ENCODE measurements at places on chromosomes 5 and 9. TPM values are rescaled to one million over a fixed set of nuclear protein-coding genes. Genes with fewer than 3 reads are reported as not detected.
A peak's percentile ranks its signal among the peaks of the same experiment; 100 is the strongest.

The SGCD gene
- polyA plus RNA-seq, result 5.8 TPM

The PKD2L2 gene
- polyA plus RNA-seq, result not detected

The WDR31 gene
- polyA plus RNA-seq, result 0.19 TPM

The DOLK gene
- 23.2 TPM for polyA plus RNA-seq

The IER5L gene
- 13.4 TPM for polyA plus RNA-seq

DNA sequence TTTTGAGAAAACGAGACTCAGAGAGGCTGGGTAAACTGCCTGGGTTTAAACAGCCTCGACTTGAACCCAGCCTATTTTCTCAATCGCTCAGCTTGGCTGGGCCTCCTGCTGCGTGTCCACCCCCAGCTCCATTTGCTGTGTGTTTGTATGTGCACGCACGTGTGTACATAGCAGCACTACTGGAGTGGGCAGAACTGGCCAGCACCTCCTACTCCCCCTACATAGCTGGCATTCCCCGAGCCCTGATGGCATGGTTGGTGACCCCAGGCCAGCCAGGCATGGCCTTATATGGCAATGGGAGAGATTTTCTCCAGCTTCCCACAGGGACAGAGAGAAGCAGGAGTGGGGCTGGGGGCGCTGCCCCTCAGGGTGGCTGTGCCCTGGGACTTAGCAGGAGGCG, 4.1 kb downstream of the AIF1L start:
- H3K4me1 ChIP-seq, result peaks cover 2% of the 10 kb centered on the region
- no peak for DNase-seq
- H3K4me3 ChIP-seq, result no peak overlapping the region
- peaks cover 37% of the 10 kb centered on the region for H3K27me3 ChIP-seq

DNA sequence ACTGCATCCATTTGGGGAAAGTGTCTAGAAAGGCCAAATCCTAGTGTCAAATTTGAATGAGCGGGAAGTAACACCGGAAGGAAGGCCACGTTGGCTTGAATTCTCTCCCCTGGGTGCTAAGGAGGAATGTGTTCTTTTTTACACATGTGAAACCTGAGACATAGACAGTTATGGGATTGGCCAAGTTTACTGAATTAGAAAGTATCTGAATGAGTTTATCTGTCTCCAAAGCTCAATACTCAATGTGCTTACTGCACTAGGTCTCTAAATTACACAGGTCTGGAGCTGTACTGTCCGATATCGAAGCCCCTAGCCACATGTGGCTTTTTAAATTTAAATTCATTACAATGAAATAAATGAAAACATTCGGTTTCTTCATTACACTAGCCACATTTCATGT, 6.0 kb downstream of the DMRT1 start:
- no peaks in the 10 kb centered on the region for H3K36me3 ChIP-seq
- no peak overlapping the region for H3K27ac ChIP-seq

- no peak overlapping the region for H3K4me3 ChIP-seq
- H3K27me3 ChIP-seq, result no peaks in the 10 kb centered on the region
- peaks cover 4% of the 10 kb centered on the region for H3K4me1 ChIP-seq
- no peaks in the 10 kb centered on the region for H3K36me3 ChIP-seq
- DNase-seq, result no peak
These were observed 210.5 kb upstream of the NREP start for GRCh38 chr5:111967463-111967862.

DNA sequence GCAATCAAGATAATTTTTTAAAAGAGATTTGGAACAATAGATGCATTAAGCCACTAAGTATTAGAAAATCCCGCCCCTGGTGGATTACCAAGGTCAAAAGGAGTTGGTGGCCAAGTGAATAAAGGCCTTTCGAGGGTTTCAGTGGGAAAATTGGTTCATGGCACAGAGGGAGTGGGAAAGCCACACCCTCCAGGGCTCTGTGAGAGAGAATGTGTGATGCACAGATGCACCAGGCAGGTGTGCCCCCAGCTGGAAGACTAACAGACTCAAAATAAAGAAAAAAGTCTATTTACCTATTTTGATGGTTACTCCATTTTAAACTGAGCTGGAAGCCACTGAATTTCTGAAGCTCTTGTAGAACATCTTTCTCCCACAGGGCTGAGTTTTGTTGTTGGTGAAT, 278.0 kb downstream of the DRD1 start:
- peaks cover 6% of the 10 kb centered on the region for H3K27me3 ChIP-seq
- H3K27ac ChIP-seq, result no peak overlapping the region
- H3K36me3 ChIP-seq, result no peaks in the 10 kb centered on the region
- no peak overlapping the region for H3K4me3 ChIP-seq

DNA sequence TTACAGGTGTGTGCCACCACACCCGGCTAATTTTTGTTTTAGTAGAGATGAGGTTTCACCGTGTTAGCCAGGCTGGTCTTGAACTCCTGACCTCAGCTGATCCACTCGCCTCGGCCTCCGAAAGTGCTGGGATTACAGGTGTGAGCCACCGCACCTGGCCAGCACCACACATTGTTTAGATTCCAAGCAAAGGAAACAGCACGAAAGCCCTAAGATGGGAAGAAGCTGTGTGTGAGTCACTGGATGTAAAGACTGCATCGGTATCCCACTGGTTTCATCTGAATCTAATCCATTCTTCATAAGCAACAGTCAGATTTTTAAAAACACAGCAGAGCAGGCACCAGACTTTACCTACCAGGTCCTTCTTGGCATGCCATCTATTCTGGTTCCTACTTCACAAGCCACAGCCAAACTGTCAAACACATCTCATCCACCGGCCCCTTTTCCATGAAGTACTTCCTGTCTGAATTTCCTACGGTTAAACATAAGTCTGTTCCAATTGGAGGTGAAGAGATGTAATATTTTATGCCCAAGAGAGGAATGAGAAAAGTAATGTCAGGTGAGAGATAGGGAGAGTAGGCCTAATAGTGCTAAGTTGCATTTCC, 17.4 kb downstream of the UBTD2 start:
- peaks cover 7% of the 10 kb centered on the region for H3K4me1 ChIP-seq
- DNase-seq, result peak; percentile 25
- H3K27me3 ChIP-seq, result no peaks in the 10 kb centered on the region
- H3K4me3 ChIP-seq, result no peak overlapping the region

DNA sequence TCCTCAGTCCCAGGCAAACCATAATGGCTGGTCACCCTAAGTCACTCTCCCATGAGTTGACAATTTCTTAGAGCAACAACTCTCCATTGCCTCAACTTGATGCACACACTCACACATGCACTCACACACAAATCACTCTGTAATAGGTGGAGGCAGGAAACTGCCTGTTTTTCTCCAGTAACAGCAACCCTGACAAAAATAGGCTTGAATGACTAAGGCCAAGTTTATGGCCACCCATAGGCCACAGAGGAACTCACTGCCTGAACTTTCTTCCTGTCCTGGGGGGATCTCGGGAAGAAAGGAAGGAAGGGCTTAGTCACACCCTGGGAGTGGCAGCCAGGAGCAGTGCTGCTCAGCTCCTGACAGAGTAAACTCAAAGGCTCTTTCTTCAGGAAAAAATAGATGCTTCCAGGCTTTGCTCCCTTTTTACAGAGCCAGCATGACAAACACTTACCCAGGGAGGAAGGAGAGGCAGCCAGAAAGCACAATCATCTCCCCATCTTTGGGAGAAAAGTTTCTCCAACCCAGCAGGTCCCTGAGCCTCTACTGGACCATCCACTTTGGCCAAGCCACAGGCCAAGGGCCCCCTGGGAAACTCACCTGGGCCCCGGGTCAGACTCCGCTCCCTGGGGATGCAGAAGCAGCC, 368 bp downstream of the SH3TC2 start:
- H3K4me3 ChIP-seq, result no peak overlapping the region
- peak; percentile 88 for DNase-seq
- peaks cover 24% of the 10 kb centered on the region for H3K4me1 ChIP-seq
- no peaks in the 10 kb centered on the region for H3K27me3 ChIP-seq
- peak overlapping the region; percentile 77 for H3K27ac ChIP-seq
- no peaks in the 10 kb centered on the region for H3K36me3 ChIP-seq

GRCh38 chr9:91297306-91297705, 64.4 kb downstream of the AUH start:
- no peak overlapping the region for H3K4me3 ChIP-seq
- no peak for DNase-seq
- peaks cover 20% of the 10 kb centered on the region for H3K36me3 ChIP-seq
- peaks cover 5% of the 10 kb centered on the region for H3K4me1 ChIP-seq
- H3K27ac ChIP-seq, result no peak overlapping the region

DNA sequence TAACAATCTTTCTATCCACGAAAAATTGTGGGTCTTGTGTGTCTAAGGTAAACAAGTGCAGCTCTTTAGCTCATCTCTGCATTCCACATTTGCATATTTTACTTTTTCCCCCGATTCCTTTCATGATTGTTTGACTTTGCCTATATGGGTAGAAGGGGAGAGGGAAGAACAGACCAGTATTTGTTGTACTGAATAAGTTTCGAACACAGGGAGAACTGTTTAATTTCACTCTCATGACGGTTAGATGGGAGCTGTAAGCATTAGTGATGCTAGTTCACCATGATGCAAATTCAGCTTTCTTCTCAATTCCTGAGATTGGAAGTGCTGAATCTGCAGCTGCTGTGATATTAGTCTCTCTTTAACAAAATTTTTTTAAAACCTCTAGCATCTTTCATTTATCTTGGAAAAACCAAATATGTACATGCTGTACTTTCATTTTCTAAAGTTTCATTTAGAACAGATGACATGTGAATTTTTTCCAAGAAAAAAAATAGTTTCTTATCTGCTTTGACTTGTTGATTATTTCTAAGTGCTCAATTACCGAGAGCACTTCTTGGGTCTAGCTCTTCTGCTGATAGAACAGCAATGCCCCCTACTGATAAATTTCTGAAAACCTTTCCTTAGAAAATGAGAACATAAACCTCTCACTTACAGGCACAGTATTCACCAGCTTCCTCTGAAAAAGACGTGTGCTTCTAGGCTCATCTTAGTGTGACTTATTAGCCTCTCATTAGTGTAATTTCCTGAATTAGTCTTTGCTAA, 149.5 kb downstream of the BAAT start:
- DNase-seq, result no peak
- no peaks in the 10 kb centered on the region for H3K27me3 ChIP-seq

DNA sequence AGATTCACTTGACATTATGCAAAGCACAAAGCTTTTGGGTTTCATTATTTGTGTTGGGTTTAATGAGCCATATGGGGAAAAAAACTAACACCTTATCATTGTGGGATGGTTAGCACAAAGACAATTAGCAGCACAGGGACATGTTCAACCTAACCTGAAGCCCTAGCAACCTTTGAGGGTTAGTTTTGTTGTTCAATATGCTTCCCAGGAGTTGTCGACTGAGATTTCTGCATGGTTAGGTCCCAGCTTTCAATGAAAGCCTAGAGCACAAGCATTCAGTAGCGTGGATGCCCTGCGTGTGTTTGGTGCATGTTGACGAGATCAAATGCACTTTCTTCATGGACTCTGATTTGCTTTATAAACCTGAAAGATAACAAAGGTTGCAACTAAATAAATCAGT, 565.2 kb upstream of the TLE4 start:
- no peaks in the 10 kb centered on the region for H3K27me3 ChIP-seq
- H3K27ac ChIP-seq, result no peak overlapping the region
- H3K4me1 ChIP-seq, result no peaks in the 10 kb centered on the region
- H3K36me3 ChIP-seq, result no peaks in the 10 kb centered on the region
- H3K4me3 ChIP-seq, result no peak overlapping the region
- no peak for DNase-seq

GRCh38 chr9:32587901-32588300, 14.9 kb upstream of the NDUFB6 start:
- H3K27ac ChIP-seq, result no peak overlapping the region
- no peak overlapping the region for H3K4me3 ChIP-seq
- H3K36me3 ChIP-seq, result no peaks in the 10 kb centered on the region
- H3K4me1 ChIP-seq, result no peaks in the 10 kb centered on the region
- DNase-seq, result peak; percentile 43
- peaks cover 3% of the 10 kb centered on the region for H3K27me3 ChIP-seq

DNA sequence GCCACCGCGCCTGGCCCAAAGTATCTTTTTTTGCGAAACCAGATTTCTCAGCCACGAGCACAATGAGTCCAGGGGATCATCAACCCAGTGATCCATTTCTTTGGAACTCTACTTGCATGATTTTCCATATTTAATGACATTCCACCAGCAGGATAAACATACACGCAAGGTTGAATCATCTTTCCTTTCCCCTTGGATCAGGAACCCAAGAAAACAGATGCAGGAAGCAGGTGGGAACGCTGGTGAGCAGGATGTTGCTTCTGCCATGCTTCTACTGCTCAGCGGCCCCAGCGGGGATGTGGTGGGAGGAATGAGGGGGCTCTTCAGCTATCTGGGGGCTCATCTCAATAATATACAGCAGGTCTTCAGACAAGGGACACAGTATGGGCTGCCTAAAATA, 118.2 kb downstream of the SEC61B start:
- no peak overlapping the region for H3K4me3 ChIP-seq
- peak; percentile 81 for DNase-seq
- H3K27me3 ChIP-seq, result no peaks in the 10 kb centered on the region
- no peak overlapping the region for H3K27ac ChIP-seq

DNA sequence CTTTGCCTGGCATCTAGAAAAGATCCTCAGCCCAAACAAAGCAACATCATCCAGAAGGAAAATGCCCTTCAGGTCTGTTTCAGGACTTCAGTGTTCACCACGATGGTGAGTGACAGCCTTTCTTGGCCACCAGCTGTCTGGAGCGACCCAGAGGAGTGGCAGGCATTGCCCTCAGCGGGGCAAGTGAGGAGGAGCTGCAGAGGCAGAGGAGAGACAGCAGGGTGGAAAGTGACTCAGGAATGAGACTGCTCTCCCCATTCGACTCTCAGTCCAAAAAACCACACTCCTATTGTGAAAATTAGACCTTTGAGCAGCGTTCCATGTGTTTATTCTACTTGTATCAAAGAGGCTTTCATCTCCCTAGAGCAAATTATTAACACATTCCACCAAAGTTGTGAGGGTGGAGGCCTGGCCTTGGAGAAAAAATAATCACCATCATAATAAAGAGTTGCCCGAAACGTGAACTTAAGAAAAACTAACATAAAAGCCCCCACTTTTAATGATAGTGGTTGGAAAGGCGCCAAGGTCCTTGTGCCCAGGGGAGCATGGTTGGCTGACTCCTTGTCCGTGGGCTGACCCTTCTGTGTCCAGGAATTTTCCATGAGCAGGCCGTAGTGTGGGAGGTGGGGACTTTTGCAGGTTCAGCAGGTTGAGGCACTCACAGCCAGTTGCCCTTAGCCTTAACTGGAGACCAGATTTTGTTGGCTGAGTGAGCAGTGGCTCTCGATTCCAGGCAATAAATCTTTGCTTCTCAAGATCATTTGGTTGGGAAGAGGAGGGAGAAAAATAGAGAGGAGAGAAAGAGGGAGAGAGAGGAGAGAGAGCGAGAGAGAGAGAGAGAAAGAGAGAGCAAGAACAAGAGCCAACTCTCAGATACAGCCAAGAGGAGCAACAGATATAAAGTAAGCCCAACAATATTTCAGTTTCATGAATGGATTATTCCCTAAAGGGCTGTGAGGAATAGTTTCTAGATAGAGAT, 125.9 kb upstream of the ANKRD55 start:
- peak; percentile 12 for DNase-seq
- no peak overlapping the region for H3K27ac ChIP-seq
- H3K4me3 ChIP-seq, result no peak overlapping the region
- no peaks in the 10 kb centered on the region for H3K36me3 ChIP-seq
- no peaks in the 10 kb centered on the region for H3K27me3 ChIP-seq

DNA sequence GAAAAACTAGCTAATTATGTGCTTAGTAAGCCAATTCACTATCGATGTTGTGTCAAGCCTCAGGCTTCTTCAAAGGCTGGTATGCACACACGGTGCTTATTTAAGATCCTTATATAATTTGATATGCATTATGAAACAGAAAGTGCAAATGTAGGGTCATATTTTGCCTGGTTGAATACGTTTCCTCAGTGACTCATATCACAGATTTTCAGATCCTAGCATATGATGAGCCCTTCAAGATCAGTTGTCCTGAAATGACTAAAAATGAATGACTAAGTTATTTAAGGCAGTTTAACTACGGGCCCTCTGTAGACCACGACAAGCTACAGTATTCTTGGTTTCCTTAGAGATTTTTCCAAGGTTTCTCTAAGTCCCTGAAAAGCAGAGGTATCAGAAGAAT, 778.3 kb downstream of the PRELID2 start:
- H3K36me3 ChIP-seq, result no peaks in the 10 kb centered on the region
- H3K27me3 ChIP-seq, result no peaks in the 10 kb centered on the region
- no peak overlapping the region for H3K4me3 ChIP-seq
- H3K27ac ChIP-seq, result no peak overlapping the region
- DNase-seq, result peak; percentile 71
